ENCODE measurements at places on chromosomes 1 and 21.

DNA sequence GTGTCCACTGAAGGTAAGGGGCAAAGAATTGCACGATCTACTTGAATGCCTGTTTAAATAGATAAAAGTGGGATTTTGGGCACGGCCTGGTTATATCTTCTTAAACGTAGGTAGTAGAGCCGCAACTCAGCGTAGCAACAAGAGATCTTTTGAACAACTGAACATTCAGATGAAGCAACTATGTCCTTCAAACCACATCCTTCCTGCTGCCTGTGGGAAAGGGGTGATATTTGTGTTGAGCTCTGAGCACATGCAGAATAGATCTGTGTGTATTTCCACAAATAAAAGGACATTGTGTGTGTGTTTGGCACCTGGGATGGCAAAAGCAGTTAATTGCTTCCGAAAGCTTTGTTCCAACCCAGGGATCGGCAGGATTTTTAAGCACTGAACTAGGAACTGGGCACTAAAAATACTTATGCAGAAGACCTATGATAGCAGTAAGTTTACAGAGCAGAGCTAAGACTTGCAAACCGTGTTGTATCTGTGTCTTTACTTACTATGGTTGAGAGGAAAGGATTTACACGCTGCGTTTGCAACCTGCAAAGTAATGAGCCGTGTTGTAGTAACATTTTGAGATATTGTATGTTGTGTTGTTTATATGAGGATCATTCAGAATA, 333.4 kb downstream of the CHRM3 start:
- H3K4me1 ChIP-seq = no peaks in the 10 kb centered on the region
- no peak overlapping the region for H3K27ac ChIP-seq
- H3K27me3 ChIP-seq = no peaks in the 10 kb centered on the region

GRCh38 chr1:151593730-151594129, 18.1 kb upstream of the SNX27 start:
- DNase-seq = no peak
- H3K27me3 ChIP-seq = no peaks in the 10 kb centered on the region
- no peak overlapping the region for H3K27ac ChIP-seq
- H3K36me3 ChIP-seq = no peaks in the 10 kb centered on the region
- H3K4me1 ChIP-seq = no peaks in the 10 kb centered on the region

DNA sequence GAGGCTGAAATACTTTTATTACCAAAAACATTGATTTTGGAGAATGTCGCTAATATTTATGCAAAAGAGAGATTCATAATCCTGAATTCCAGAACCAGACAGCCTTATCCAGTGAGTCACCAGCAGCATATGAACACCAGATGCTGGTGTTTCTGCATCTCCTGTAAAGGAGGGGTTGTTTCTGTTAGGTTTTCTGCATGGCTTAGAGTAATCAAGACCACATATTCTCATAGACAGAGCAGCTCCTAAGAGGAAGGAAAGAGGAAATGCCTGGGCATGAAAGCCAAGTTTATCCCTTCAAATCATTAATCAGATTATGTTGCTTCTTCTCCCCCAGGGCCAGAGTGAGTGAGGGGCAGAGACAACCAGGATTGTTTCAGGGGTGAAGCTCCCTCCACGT, 86.2 kb downstream of the NGF start:
- H3K27ac ChIP-seq = no peak overlapping the region
- H3K4me3 ChIP-seq = no peak overlapping the region
- no peaks in the 10 kb centered on the region for H3K27me3 ChIP-seq
- DNase-seq = no peak
- H3K36me3 ChIP-seq = no peaks in the 10 kb centered on the region

GRCh38 chr1:21278860-21279845, 11.1 kb downstream of the ECE1 start:
- no peaks in the 10 kb centered on the region for H3K27me3 ChIP-seq
- peaks cover 2% of the 10 kb centered on the region for H3K4me1 ChIP-seq
- no peak for DNase-seq

GRCh38 chr1:240189386-240189989, 97.8 kb downstream of the FMN2 start:
- H3K27ac ChIP-seq = no peak overlapping the region
- no peaks in the 10 kb centered on the region for H3K27me3 ChIP-seq
- no peak for DNase-seq
- no peaks in the 10 kb centered on the region for H3K36me3 ChIP-seq
- H3K4me3 ChIP-seq = no peak overlapping the region

GRCh38 chr1:44507490-44508396, 102.7 kb downstream of the RNF220 start:
- no peak overlapping the region for H3K4me3 ChIP-seq
- no peaks in the 10 kb centered on the region for H3K4me1 ChIP-seq
- no peaks in the 10 kb centered on the region for H3K36me3 ChIP-seq
- no peak overlapping the region for H3K27ac ChIP-seq
- H3K27me3 ChIP-seq = no peaks in the 10 kb centered on the region

- no peak for DNase-seq
- no peaks in the 10 kb centered on the region for H3K4me1 ChIP-seq
- H3K36me3 ChIP-seq = no peaks in the 10 kb centered on the region
These were observed 238.4 kb downstream of the GPR52 start for GRCh38 chr1:174686213-174686612.

DNA sequence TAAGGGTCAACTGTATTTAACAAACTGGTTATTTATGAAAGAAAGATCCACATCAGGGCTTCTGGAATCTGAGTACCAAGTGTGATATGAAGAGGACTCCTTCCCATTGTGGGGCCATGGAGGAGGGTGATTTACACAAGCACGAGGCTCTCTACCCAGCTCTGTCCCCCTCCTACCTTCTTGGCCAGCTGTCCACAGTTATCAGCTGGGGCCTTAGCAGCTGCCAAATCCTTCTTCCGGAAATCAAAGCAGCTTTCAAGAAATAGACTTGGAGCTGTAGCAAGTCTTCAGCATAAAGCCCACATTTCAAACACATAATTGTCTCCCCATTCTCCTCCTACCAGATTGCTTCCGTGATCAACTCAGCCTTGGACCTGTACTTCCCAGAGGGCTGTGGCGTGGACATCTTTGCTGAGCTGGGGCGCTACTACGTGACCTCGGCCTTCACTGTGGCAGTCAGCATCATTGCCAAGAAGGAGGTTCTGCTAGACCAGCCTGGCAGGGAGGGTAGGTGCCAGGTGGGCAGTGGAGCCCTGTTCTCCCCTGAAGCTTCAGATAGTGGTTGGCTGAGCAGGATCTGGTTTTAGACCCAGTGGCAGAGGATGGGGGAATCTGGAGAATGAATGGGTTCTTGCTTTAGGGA, 15.5 kb downstream of the AZIN2 start:
- no peaks in the 10 kb centered on the region for H3K27me3 ChIP-seq
- no peak overlapping the region for H3K4me3 ChIP-seq
- no peak for DNase-seq
- peak overlapping the region; percentile 15 for H3K27ac ChIP-seq
- peaks cover 3% of the 10 kb centered on the region for H3K4me1 ChIP-seq

- H3K27ac ChIP-seq = no peak overlapping the region
- H3K27me3 ChIP-seq = no peaks in the 10 kb centered on the region
- no peaks in the 10 kb centered on the region for H3K4me1 ChIP-seq
- DNase-seq = no peak
- H3K36me3 ChIP-seq = peaks cover 15% of the 10 kb centered on the region
These were observed 20.3 kb downstream of the ENO1 start for GRCh38 chr1:8858112-8858668.

GRCh38 chr1:65147424-65148177, 402 bp upstream of the AK4 start:
- H3K4me3 ChIP-seq = peak overlapping the region; percentile 97
- no peaks in the 10 kb centered on the region for H3K27me3 ChIP-seq
- no peaks in the 10 kb centered on the region for H3K36me3 ChIP-seq
- no peaks in the 10 kb centered on the region for H3K4me1 ChIP-seq

DNA sequence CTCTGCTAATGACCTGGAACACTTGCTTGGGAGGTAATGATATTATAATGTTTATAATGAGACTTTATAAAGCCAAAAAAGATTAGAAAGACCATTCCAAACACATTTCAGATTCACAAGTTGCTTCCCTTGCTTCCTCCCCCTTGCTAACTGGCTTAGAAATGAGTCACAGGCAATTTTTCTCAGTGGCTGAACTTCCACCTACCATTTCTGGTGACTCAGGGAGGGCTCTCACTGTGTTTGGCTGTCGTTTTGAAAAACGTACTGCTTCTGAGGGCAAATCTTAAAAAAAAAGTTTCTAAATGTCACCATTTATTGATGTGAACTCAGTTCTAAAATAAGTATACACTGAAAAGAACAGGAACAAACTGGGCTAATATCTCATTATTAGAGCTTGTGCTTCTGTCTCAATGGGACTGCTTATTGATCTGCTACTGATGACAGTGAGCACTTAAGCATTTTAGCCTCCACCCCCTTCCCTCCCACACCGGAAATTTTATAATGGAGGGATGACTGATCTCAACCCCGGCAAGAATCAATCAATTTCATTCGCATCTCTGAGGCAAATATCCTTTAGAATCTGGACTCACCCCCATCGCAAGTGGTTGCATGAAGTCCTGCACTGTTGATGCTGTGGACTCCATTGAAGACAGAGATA, 278.3 kb downstream of the KCTD3 start:
- H3K4me3 ChIP-seq = no peak overlapping the region
- H3K27me3 ChIP-seq = no peaks in the 10 kb centered on the region
- H3K27ac ChIP-seq = no peak overlapping the region
- no peaks in the 10 kb centered on the region for H3K36me3 ChIP-seq

DNA sequence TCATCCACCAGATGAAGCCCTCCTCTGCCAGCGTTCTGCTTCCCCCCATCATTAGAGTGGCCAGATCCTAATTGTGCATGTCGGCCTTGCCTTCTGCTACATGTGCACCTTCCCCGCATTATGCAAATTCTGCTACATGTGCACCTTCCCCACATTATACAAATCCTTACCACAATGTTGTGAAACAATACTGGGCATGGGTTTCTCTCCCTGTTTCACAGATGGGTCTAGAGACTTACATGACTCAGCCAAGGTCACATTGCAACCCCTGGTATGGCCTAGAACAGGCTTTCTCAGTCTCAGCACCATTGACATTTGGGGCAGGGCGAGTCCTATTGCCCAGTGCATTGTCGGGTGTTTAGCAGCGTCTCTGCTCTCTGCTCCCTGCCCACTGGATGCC, 1.0 kb upstream of the CELA2A start:
- H3K27me3 ChIP-seq = no peaks in the 10 kb centered on the region
- no peaks in the 10 kb centered on the region for H3K36me3 ChIP-seq
- no peaks in the 10 kb centered on the region for H3K4me1 ChIP-seq
- no peak overlapping the region for H3K27ac ChIP-seq
- no peak for DNase-seq

DNA sequence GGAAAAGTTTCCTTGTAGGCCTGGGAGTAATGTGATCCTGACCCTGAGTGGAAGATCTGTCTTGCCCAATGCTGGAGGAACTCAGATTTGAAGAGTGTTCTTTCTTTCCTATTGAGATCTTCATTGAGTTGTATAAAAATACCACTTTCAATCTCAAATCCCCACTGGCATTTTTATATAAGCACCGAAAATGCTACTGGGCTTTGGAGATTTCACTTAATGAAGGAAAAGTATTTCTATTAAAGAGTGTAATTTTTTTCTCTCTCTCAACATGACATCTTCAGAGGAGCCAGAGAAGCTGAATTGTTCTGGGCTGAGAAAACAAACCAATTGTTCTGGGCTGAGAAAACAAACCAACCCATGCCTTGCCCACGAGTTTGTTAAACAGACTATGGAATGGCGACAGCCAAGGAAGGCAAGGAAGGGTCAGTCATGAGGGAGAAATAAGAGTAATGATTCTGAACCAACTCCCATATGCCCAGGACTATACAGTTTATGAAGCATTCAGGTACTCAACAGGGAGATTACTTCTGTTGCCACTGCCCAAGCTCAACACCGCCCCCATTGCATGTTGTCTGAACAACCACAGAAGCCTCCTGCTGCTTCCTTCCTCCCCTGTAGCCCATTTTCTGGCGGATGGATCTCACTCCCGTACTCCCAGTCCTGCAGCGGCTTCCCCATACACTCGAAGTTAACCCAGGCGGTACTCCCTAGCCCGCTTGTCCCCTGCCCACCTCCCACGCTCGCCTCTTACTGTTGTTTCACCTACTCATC, 103.2 kb downstream of the BEND5 start:
- no peaks in the 10 kb centered on the region for H3K36me3 ChIP-seq
- no peaks in the 10 kb centered on the region for H3K4me1 ChIP-seq
- H3K4me3 ChIP-seq = no peak overlapping the region

DNA sequence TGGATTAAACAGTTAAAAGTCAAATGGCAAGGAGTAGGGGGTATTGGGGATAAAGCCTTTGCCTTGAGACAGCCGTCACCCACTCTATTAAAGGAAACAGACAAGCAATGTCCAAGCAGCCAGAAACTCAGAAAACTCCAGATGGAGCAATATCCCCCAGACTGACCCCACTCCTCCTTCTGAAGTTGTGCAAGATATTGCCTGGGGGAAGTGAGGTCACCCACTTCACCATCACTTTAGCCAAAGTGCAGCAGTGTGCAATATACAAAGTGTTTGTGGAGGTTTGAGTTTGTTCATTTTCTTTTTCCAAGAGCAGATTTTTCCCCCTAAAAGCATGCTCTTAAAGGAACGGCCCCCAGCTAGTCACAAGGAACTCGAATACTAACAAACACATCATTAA, 125.1 kb downstream of the ETS2 start:
- peak overlapping the region; percentile 72 for H3K27ac ChIP-seq
- no peaks in the 10 kb centered on the region for H3K36me3 ChIP-seq
- H3K27me3 ChIP-seq = no peaks in the 10 kb centered on the region
- H3K4me1 ChIP-seq = peaks cover 5% of the 10 kb centered on the region
- H3K4me3 ChIP-seq = no peak overlapping the region

- peak; percentile 83 for DNase-seq
- H3K27ac ChIP-seq = peak overlapping the region; percentile 82
- no peak overlapping the region for H3K4me3 ChIP-seq
- no peaks in the 10 kb centered on the region for H3K27me3 ChIP-seq
These were observed 143.4 kb upstream of the ERRFI1 start for GRCh38 chr1:8169364-8170058.

All from breast epithelium (tissue), 4 donors.